ENCODE measurements at places on chromosomes 7 and 10.

- DNase-seq, result no peak
Measured at GRCh38 chr10:84447701-84448400, 119.5 kb downstream of the CCSER2 start.

- DNase-seq, result no peak
Measured at GRCh38 chr7:108165723-108166122, 35.6 kb upstream of the LAMB4 start.

DNA sequence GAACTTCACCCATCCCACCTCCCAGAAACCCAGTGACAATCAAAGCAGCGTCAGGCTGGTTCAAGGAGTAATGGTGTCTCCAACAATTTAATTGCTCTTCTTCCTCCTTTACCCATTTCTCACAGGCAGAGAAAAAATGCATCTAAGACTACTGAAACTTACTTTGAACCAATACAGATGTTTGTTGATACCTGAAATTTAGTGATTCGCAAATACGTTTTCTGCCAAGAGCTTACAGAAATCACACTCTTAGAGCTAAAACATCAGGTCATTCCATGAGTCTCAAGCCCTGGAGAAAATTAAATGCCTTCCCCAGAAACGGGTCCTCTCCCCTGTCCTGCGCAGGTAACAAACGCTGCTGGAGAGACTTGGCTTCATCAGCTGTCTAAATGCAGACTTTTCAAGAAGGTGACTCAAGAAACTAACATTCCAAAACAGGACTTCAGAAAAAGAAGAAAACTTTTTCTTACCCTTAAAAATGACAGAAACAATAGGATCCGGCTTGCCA is 443 bp downstream of the MYOF start:
- DNase-seq, result no peak

DNA sequence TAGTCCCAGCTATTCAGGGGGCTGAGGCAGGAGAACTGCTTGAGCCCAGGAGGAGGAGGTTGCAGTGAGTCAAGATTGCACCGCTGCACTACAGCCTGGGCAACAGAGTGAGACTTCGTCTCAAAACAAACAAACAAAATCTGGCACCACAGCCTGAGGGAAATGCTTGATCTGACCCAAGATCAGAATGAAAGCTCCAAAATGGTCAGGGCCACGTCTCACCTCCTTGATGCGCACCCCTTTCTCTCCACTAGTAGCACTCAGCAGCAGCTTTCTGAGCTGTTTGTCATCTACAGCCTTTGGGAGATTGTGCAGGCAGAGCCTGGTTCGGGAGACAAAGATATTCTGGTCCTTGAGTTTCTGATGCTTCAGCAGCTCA is 22.7 kb downstream of the RBM28 start:
- DNase-seq, result no peak

DNA sequence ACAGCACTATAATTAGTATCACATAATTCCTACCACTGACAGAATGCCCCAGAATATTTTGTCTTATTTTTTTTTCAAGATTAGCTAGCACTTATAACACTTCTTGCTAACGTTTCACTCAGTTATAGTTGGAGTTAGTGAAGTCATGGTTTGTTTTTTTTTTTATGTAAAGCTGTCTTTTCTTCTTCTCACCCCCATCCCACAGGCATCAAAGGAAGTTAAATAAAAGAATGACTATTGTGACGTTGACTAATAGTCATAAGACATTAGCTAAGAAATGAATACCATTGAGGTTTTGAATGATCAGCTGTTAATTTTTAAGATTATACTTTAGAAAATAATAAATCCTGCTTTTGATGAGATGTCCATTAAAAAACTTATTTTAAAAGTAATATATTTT is 498.3 kb downstream of the GFRA1 start:
- DNase-seq, result no peak

GRCh38 chr10:127576740-127577161 is 27.6 kb downstream of the NPS start:
- DNase-seq, result no peak

DNA sequence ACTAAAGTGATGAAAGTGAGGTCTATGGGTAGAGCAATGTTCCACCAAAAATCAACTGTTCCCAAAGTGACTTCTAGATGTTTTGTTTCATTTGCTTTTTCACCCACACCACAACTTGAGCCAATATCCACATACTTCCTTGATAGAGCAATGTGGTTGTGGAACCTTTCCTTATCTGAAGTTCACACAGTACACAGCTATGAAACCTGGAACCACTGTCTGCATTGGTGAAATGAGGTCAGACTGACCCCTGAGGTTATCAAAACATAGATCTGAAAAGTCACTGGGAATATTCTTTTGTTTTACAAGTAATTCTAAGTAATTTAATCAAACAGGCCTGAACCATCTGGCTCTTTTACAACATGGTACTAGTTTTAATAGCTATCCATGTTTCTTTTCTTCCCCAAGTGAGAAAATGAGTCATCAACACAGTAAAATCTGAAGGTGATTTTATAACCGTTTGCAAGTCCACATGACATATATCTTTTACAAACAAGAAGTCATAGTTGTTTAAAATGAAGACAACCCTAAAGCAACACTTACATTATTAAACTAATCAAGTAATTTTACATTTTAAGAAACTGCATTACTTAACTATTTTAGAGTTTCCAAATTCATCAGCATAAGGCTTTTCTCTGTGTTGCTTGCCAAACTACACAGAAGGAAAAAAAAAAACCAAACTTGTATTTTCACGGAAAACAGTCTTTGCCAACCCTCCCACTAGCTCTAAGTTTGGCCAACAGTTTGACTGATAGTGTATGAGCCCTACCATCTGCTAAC is 80.3 kb downstream of the LRRC17 start:
- DNase-seq, result no peak

DNA sequence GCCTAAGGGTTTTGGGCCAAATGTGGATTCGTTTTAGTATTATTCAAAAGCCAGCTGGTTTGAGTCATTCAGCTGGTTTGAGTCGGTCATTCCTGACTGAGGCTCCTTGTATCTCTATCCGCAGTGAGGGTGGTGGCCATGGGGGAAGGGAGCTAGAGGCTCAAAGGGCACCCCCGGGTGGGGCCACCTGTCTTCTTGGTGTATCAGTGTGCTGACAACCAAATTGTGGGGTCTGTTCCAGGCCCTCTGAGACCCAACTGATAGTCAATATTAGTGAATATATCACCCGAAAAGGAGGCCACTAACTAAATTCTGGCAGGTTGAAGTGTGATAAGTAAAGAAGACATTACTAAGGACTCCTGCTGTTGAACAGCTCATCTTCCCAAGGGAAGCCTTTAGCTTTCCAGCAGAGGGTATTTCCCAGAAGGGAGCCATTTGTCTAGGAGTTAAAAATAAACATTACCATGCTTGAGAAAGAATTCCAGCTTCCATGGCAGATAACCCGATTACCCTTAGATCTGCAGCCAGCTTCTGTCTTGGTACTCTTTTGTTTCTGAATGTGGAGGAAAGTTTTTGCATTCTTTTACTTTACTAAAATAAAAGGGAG is 29.9 kb upstream of the DDX50 start:
- no peak for DNase-seq

DNA sequence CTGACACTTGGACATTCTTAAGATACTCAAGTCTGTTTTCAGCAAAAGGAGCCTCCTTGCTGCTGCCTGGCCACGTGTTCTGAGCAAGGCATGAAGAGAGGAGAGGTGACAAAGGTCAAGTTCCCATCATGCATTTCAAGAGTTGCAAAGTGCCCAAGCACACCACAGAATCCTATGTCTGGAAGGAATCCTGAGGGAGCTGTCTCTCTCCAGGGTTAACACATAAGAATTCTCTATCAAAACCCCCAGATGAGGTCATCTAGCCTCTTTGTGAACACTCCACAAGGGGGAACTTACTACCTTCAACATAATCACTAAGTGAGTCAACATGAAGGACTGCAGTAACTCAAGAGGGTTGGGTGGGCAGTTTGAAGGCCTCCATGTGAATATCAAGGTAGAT is 155.5 kb downstream of the RNF216 start:
- no peak for DNase-seq

GRCh38 chr10:73908853-73909539 is 1.9 kb upstream of the PLAU start:
- no peak for DNase-seq
